ENCODE measurements at places on chromosomes 4 and X. TPM values are rescaled to one million over a fixed set of nuclear protein-coding genes. Genes with fewer than 3 reads are reported as not detected.
A peak's percentile ranks its signal among the peaks of the same experiment; 100 is the strongest.

GRCh38 chr4:160265014-160265413, 1162.1 kb downstream of the RAPGEF2 start:
- DNase-seq = no peak

GRCh38 chr4:6439120-6439762, 33.2 kb downstream of the PPP2R2C start:
- no peak for DNase-seq

GUCY1A1 gene
- 0.79 TPM for total RNA-seq

GRCh38 chr4:24613502-24613901, 29.1 kb upstream of the DHX15 start:
- DNase-seq = no peak

RBMX gene
- total RNA-seq = 115 TPM

FREM3 gene
- not detected for total RNA-seq

- DNase-seq = no peak
These were observed 13.7 kb downstream of the PFKFB1 start for GRCh38 chrX:54980334-54980733.

DNA sequence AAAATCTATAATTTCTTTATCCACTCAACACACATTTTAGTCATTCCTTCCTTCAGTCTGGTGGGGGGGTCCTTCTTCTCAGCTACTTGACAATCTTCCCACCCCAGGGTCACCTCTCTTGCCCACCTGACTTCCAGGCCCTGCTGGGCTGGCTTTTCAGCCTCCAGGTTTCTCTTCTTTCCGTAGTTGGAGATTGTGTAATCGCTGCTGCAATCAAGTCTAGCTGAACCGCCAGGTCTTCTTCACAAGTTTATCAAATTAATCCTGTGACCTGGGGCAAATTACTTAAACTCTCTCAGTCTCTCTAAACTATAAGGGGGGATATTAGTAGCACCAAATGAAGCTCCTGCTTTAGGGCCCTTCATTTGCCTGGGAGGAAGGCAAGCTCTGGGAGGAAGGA, 102.9 kb upstream of the TNIP3 start:
- DNase-seq = no peak

TMEM156 gene
- total RNA-seq = 3.4 TPM

ODAM gene
- not detected for total RNA-seq

DNA sequence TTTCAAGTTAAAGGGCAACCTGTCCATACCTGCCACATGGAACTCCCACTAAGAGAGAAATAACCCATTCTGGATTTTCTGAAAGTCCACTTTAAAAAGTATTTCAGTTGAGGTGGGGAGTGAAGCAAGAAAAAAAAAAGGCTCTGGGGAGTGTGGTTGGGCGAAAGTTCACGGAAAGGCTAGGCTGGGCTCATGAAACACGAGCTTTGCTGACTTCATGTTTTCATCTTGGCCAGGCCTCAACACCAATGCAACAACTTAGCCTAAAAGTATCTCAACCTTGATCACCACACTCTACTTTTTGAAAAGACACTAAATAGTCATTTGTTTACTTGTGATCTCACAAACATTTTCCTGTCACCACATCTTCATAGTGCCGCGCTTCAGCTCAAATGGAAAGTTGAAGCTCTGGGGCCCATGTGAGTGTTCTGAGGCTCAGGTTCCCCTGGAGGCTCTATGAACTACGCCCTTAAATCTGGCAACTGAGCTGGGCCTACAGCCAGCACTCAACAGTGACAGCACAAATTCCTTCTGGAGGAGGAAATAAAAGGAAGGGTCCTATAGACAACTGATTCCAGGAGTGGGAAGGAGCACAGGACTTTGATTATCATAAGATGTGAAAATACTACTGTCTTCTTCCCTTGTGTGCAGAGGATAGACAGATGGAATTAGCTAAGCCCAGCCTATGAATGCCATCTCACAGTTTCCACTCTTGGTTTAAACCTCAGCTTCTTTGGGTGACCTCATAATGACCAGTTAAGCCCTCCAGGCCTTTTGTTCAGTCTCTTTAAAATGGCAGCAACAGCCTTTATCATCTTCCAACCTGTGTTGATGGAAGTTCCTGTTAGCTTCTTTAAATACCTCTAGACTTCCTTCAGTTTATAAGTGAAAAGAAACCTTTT, 5.1 kb downstream of the CD40LG start:
- DNase-seq = no peak

DNA sequence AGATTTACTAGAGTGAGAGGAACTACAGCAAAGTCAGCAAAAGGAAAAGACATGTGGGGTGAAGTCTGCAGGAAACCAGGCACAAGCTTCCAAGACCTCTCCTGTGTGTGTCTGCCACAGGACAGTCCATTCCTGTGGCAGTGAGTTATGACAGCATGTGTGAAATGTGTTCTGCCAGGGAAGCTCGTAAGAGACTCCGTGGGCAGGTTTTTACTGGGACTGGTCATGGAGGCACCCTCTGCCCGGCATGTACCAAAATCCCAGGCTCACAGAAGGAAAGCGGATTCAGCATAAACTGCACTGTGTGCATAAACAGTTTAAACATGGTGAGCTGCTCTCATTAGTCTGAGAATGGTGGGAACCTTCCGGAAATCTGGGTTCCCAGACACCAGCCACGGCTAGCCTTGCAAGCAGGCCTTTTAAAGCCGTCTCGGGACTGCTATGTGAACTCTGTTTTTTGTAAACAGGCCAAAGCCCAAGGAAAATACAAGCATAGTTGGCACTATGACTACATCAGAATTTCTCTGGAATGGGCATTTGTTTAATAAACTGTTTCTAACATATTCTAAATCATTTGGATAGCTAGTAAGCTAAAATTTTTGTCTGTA, 288.5 kb downstream of the TENM3 start:
- DNase-seq = no peak

- DNase-seq = no peak
These were observed 20.5 kb upstream of the TMEM192 start for GRCh38 chr4:165133150-165133549.

GRCh38 chr4:145935253-145936141, 3.1 kb downstream of the ZNF827 start:
- DNase-seq = no peak

GRCh38 chrX:44747969-44748368, 95.9 kb upstream of the DUSP21 start:
- peak; percentile 63 for DNase-seq

- no peak for DNase-seq
These were observed 16.7 kb upstream of the LHFPL1 start for GRCh38 chrX:112696481-112696880.

GRCh38 chr4:6086846-6087245, 68.6 kb upstream of the C4orf50 start:
- no peak for DNase-seq

DNA sequence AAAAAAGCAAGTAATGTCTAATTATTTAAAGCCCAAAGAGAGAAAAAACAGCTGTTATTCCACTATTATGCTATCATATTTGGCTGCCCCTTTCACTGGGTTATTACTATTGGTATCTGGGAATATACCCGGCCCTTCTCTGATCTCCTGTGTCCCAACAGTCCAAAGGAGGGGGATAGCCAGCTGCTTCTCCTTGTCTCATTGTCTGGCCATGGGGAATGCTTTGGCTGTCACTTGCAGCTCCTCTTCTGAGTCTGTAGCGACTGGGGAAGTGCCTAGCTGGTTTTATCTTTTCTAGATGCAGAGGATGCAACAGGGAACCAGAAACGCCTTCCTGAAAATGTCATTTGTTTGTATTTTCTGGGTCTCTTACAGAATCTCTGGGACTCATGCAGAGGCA, 33.9 kb downstream of the MGARP start:
- no peak for DNase-seq

GRCh38 chrX:133056341-133056740, 40.6 kb downstream of the USP26 start:
- peak; percentile 83 for DNase-seq

GRCh38 chrX:2694914-2695267, 3.8 kb downstream of the CD99 start:
- no peak for DNase-seq

GRCh38 chr4:2085496-2085901, 26.4 kb downstream of the NAT8L start:
- DNase-seq = peak; percentile 27

GRCh38 chr4:26346203-26346620, 25.4 kb downstream of the RBPJ start:
- peak; percentile 17 for DNase-seq

DNA sequence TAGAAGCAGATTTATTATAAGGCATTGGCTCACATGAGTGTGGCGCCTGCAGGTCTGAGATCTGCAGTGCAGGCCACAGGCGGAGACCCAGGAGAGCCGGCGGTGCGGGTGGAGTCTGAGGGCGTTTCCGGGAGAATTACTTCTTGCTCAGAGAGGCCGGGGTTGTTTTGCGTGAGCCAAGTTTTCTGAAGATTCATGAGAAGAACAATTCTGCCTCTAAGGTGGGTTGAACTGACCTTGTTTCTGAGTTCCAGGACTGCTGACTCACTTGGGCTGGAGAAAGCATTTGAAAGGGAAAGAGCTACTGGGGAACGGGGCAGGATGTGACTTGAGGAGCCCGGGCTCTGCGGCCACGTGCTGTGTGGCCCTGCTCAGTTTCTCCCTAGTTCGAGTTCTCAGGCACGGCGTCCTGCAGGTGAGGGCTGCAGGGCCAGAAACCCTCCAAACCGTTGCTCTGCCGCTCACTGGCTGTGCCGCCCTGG, 36.7 kb upstream of the SORCS2 start:
- DNase-seq = no peak

DOCK11 gene
- 0.38 TPM for total RNA-seq

GRCh38 chr4:18572481-18572880, 550.9 kb upstream of the LCORL start:
- no peak for DNase-seq

XG gene
- total RNA-seq = 1.4 TPM

- DNase-seq = no peak
These were observed 89.9 kb downstream of the FTHL17 start for GRCh38 chrX:30981968-30982367.

- DNase-seq = peak; percentile 72
These were observed 82.9 kb downstream of the PDLIM5 start for GRCh38 chr4:94534401-94535312.

- DNase-seq = no peak
These were observed 592.5 kb downstream of the PCDH18 start for GRCh38 chr4:136939781-136940180.

EGFL6 gene
- total RNA-seq = 0.26 TPM

TKTL1 gene
- not detected for total RNA-seq

ADGRG4 gene
- total RNA-seq = not detected

DNA sequence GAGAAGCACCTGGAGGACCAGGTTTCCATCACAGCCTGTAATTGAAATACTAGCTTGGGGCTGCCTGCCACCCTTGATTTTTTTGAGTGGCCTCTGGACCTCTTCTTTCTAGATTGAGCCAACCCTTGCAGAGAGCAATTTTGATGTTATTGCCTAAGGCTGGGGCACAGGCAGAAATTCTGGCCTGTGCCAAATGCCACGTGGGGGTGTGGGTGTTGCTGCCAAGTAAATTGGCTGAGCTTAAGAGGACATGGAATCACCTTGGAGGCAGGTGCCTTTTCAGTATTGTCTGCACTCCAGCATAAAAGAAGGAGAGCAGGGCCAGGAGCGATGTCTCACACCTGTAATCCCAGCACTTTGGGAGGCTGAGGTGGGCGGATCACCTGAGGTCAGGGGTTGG, 286.1 kb upstream of the PRPS2 start:
- DNase-seq = no peak

SLC25A4 gene
- total RNA-seq = 16.9 TPM

DNA sequence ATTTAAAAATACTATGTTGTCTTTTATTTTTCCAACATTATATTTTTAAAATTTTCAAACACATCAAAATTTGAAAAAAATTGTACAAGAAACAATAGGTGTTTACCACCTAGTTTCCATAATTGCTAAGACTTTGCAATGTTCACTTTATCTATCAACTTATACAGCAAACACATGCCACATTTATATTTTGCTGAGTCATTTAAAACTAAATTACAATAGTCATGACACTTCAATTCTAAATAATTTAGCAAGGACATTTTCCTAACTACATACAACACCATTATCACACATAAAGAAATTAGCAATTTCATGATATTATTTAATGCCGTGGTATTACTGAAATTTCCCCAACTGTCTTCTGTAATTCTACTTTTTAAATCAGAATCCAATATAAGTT, 600.4 kb upstream of the CPXCR1 start:
- no peak for DNase-seq

GRCh38 chr4:6586715-6587325, 11.8 kb downstream of the MAN2B2 start:
- no peak for DNase-seq

- no peak for DNase-seq
These were observed 1.3 kb downstream of the WDR13 start for GRCh38 chrX:48598614-48599013.

RHOXF1 gene
- total RNA-seq = not detected

GRCh38 chr4:16569790-16570189, 328.7 kb downstream of the LDB2 start:
- no peak for DNase-seq

DNA sequence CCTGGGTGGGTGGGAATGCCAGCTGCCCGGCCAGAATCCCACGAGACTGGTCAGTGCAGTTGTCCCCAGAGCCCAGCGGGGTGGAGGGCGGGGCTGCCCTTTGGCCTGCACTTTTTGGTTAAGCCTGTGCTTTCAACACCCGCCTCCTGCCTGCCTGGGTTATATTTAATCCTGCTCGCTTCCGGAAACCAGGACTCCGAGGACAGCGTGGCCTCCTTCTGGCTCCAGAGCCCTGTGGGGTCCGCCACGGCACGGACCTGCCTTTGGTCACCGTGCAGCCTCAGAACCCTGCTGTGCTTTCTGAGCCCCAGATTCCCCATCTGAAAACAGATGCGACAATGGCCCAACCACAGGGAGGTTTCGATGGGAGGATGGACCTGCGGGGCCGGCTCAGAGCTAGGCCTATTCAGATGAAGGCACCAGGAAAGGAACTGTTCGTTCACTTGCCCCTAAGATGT, 29.4 kb upstream of the KIAA0232 start:
- no peak for DNase-seq

- no peak for DNase-seq
These were observed 151.1 kb downstream of the PDE5A start for GRCh38 chr4:119477412-119478053.

KCNE5 gene
- 0.26 TPM for total RNA-seq

GRCh38 chrX:14051416-14051815, 21.7 kb upstream of the GEMIN8 start:
- no peak for DNase-seq

PCDH18 gene
- total RNA-seq = under 0.01 TPM

LUZP4 gene
- total RNA-seq = not detected

Measured in bronchial epithelial cell (primary cell).